Activated CD8-positive, alpha-beta memory T cell treated with anti-CD3 and anti-CD28 coated beads for 1 hour (primary cell): ENCODE measurements at places on chromosomes 6 and 20.

DNA sequence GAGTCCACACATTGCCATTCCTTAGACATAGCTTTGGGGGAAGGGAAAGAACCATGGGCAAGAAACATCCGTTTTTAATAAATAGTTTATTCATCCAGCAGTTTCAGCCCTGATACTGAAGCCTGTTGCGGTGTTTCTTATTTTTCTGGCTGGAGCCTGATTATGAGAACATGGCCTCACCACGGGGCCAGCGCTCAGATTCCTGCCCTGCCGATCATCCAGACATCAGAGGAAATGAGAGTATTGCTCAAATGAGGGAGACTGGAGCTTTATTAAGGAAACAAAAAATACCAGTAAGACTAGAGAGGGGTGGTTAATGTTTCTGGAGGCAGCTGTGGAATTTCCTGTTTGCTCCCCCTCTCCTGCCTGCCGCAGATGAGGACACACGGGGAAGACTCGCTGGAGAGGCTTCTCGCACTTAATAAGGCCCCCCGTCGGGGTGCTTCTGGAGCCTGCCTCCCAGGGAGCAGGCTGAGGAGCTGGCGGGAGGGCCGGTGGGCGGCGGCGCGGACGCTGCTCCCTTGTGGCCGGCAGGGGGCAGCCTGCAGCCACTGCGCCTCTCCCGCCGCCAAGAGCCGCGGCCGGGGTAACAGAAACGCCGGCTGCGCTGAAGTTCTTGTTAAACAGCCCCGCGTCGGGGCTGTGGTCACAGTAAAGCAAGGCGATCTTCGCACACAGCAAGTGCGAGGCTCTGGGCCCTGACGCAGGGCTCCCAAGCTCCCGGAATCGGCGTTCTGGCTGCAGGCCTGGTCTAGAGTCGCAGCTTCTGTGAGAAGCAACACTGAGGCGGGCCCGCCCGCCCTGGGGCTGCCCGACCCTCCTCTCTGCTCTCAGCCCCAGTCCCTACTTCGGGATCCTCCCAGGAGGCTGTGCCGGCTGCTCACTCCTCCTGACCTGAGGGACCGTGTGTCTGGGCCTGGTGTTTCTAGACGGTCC is 17.5 kb downstream of the LEMD2 start:
- DNase-seq = no peak

DNA sequence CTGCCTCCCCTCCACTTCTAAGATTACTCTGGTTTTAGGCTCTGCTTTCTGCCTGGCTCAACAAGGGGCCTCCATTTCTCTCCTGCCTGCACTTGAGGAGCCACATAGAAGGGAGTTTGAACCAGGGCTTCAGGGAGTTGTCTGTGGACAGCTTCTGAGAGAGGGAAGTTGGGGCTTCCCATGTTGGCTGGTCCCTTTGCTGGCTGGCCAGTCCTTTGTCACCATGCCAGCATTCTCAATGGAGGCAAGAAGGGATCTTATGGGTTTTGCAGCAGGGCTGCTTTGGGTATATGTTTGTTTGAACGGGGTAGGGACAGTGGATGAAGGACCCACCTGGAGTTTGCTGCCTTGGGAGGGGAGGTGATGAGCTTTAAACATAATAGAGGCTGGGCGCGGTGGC is 124.9 kb downstream of the CARMIL1 start:
- no peak for DNase-seq

- DNase-seq = no peak
Observed at GRCh38 chr20:4439461-4439860, 282.2 kb upstream of the PRND start.

DNA sequence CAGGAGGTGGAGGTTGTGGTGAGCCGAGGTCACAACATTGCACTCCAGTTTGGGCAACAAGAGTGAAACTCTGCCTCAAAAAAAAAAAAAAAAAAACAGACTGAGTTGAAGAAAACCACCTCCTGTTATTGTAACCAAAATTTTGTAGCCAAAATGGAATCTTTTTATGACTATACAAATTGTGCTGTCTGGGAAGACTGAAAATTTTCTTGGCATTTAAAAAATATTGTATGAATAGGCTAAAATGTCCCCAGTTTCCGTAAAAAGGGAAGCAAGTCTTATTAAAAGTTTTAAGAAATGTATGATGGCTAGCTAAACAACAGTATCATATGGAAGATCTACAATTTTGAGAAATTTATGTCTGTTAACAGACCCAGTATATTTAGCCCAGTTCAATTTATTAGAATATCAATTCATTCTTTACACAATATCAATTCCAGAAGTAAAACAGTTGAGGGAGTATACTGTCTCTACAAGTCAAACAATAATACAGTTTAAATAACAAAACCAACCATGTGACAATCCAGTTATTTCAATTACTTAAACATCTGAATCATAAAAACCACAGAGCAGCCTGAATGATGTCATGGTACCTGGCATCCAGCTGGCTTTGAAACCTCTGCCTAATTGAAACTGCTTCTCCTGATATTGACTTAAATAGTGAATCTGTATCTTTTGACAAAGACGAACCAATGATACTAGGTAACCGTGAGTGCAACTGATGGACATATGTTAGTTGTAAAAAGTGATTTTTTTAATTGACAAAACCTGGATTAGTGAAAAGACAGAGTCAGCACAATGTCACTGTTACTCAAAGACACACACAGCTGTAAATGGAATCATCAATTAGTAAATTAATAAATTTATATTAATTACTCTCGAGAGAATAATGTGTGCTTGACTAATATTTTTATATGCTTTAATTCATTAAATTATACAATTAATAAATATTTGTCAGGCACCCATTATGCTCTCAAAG is 166.6 kb upstream of the MARCKS start:
- DNase-seq = no peak

GRCh38 chr6:145189836-145190235 is 545.5 kb downstream of the EPM2A start:
- DNase-seq = no peak

DNA sequence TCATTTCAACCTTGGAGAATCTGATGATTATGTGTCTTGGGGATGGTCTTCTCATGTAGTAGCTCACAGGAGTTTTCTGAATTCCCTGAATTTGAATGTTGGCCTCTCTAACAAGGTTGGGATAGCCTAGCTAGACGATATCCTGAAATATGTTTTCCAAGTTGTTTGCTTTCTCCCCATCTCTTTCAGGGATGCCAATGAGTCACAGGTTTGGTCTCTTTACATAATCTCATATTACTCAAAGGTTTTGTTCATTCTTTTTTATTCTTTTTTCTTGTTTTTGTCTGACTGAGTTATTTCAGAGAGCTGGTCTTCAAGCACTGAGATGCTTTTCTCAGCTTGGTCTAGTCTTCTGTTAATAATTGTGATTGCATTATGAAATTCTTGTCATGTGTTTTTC is 42.7 kb upstream of the COL9A1 start:
- no peak for DNase-seq

DNA sequence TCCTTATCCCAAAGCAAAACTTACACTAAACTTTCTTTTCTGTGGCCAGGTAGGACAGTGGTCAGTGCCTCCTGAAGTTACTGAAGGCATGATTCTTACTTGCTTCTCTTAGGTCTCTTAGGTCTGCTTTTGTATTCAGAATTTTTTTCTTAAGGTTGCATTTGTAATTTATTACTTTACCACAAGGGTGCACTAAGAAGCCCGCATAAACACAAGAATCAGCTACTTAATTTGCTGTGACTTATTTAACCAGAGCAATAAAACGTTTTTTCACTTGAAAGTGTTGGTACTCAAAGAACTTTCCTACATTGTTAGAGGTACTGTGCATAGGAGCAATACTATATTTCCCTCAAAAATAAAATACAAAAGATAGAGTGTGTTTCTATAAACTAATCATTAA is 75.4 kb upstream of the LAMA2 start:
- no peak for DNase-seq
